ENCODE measurements at places on chromosomes 1 and 21.

GRCh38 chr1:76187436-76187835 is 112.9 kb downstream of the ST6GALNAC3 start:
- DNase-seq: no peak

DNA sequence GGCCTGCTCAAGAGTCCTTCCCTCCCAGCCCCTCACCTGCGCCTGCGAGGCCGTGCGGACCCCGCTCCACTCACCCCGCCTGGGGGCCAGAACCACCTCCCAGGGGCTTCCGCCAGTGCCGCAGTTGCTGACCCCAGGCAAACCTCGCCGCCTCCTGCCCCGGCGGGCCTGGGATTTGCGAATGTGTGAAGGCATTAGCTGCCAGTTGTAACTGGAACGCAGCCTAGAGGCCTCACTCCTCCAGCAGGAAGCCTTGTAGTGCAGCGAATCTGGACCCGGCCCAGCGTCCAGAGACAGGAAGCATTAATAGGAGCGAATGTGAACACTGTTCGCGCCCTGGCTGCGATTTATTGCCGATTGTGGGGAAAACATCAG is 140.9 kb upstream of the ARHGEF16 start:
- no peak for DNase-seq

DNA sequence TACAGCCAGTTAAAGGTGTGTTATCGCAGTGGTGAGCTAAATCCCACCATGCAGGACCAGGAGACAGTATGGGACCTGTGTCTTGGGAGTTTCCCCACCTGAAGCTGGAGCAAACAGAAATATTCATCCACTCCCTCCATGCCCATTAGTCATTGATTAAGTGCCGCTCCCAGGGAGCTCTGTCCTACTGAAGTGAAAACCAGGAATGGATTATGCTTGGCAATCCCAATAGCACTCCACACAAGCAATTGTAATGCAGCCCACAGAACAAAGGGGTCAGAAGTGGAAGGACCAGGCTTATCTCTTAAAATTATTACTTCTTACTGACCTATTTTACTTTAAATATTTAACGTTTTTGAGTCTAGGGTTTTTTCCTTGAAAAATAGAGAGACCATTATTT is 1005.4 kb downstream of the ADGRL2 start:
- DNase-seq: no peak

DNA sequence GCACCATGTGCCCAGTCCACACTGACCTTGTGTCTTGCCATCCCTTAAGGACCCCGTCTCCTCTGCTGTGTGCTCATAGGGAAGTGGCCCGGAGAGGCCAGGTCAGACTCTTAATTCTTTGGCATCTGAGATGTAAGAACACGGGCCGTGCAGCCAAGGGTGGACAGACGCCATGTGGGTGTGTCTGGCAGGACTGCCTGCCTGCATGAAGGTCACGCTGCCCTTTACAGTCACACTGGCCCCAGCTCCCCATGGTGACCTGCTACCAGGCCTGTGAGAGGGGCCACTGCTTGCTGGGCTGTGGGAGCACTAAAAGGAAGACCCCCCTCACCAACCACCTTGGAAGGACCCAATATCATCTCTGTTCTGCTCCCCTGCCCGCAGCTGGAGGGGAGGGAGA is 17.7 kb downstream of the DHRS3 start:
- no peak for DNase-seq

DNA sequence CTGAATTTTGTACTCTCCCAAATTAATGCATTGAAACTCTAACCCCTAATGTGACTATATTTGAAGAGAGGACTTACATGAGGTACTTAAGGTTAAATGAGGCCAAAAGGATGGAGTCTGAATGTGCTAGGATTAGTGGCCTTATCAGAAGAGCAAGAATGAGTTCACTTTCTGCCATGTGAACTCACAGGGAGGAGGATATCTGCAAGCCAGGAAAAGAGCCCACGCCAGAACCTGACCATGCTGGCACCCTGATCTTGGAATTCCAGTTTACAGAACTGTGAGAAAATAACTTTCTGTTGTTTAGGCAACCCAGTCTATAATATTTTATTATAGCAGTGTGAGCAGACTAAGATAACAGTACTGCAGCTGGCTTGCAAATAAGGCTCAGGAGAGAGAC is 12.2 kb upstream of the FASLG start:
- DNase-seq: no peak

GRCh38 chr1:182731852-182732575 is 47.6 kb upstream of the RGS8 start:
- no peak for DNase-seq

GRCh38 chr1:154496383-154496782 is 5.6 kb upstream of the TDRD10 start:
- no peak for DNase-seq

- peak; percentile 6 for DNase-seq
Observed at GRCh38 chr1:7334475-7335035, 436.5 kb upstream of the VAMP3 start.

- no peak for DNase-seq
Observed at GRCh38 chr1:236149003-236149595, 6.8 kb downstream of the GPR137B start.

GRCh38 chr21:28636752-28637691 is 355.7 kb downstream of the LTN1 start:
- peak; percentile 50 for DNase-seq

- no peak for DNase-seq
Observed at GRCh38 chr1:22983944-22984343, 11.3 kb upstream of the LACTBL1 start.

- DNase-seq: no peak
Observed at GRCh38 chr1:67610450-67610849, 74.6 kb upstream of the GADD45A start.

DNA sequence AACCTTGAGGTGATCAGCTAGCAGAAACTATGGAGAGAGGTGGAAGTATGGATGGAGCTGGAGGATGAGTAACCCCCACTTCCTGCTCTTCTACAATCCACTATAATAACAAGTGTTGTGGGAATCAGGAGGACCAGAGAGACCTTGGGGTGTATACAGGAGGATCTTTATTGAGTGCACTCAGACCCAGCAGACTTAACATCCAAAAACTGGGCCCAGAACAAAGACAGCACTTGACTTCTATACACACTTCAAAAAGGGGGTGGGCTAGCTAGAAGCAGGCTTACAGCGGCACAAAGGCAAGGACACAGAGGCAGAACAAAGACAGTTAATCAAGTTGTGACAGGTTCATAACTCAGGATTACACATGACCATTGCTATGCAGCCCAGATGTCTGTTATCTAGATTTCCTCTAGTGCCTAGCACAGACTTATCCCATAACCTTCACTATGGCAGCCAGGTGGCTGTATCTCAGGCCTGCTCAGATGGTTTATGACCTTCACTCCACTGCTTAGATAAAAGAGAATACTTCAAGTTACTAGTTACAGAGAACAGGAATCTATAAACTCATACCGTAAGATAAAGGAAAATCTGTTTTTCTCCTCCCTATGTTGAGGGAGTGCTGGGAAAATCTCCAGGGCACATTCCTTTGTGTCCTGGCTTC is 36.1 kb upstream of the PADI2 start:
- no peak for DNase-seq

DNA sequence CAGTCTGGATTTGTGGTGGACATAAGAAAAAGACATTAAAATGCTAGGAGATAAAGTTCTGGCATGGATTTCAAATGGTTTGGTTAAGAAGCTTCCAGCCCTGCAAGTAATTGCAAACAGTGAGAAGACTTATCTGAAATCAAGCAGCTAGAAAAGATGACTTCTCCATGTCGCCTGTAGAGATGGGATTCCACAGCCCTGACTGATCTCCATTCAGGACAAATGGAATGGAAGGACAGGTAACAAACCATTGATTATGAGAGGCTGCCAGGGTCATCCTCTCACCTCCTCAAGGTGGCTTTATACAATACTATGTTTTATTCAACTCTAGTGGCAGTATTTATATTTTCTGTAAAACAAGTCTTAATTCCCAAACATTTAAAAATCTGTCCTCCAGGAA is 237.9 kb downstream of the HLX start:
- no peak for DNase-seq

- DNase-seq: no peak
Observed at GRCh38 chr21:23725576-23725975, 1881.7 kb downstream of the MRPL39 start.

GRCh38 chr1:151060007-151060656 is at the start of gene MLLT11:
TSS of gene MLLT11 (plus strand) at chr1:151060397. CDS start at chr1:151067225, 6,828 bp downstream.
- no peak for DNase-seq

- no peak for DNase-seq
Observed at GRCh38 chr1:224068458-224069072, 45.3 kb upstream of the FBXO28 start.

DNA sequence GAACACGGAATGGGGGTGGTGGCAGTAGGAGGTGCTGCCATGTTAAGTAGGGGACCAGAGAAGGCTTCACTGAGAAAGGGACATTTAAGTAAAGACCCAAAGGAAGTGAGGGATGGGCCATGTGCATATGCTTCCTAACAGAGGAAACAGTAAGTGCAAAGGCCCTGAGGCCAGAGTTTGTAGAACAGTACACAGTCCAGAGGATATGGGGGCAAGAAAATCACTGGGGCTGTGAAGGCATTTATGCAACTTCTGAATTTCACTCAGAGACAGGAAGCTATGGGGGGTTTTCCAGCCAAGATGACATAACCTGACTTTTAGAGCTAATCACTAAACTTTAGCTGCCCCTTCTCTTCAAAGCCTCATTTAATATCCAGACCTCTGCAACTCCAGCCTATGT is 202.5 kb upstream of the EDN2 start:
- no peak for DNase-seq

- no peak for DNase-seq
Observed at GRCh38 chr1:100924212-100924611, 28.3 kb downstream of the SLC30A7 start.

DNA sequence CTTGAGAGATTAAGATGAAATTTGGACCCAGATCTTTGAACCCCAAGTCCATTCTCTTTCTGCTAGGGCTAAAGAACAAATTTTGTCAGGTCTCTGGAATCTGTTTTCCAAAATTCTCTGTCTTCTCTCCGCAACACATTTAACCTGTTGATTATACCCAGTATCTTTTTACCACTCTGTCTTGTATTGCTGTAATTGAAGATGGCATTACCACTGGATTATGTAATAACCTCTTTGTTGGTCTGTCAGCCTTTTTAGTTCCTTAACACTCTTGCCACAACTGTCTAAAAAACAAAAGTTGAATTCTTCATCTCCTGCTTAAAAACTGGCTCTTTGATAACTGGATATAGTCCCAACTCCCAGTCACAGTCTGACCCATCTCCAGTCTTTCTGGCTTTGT is 3.0 kb downstream of the SRP9 start:
- no peak for DNase-seq

Data from COLO829 (cell line).